ENCODE measurements at places on chromosomes 4 and X.

- no peak for DNase-seq
Observed at GRCh38 chr4:74669702-74670101, 124.6 kb downstream of the BTC start.

DNA sequence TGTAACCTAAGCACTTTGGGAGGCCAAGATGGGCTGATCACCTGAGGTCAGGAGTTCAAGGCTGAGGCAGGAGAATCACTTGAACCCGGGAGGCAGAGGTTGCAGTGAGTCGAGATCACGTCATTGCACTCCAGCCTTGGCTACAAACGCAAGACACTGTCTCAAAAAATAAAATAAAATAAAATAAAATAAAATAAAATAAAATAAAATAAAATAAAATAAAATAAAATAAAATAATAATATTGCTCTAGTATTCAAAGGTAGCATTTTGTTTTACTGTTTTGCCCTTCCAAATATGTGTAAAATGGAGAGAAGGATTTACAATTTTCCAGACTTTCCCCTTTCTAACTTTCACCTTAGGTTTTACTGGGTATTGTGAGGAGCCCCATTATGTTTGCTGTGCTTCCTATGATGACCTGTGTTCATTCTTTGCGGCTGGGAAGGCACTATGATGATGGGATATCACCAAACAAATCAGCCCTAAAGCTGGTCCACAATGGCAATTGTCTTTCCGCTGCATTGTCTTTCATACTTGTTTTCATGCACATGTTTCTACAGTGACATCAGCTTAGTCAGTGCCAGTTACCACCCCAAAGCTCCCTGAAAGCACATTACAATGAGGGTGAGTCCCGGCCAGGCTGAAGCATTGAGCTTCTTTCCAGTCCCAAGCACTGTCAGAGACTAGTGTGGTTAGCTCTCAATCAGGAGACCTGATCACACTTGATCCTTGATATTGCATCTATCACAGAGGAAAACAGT lies 50.8 kb downstream of the DTHD1 start:
- DNase-seq = no peak

GRCh38 chrX:16930392-16930791 lies 16.1 kb upstream of the REPS2 start:
- no peak for DNase-seq

GRCh38 chr4:52876069-52876468 lies 14.0 kb downstream of the RASL11B start:
- no peak for DNase-seq

DNA sequence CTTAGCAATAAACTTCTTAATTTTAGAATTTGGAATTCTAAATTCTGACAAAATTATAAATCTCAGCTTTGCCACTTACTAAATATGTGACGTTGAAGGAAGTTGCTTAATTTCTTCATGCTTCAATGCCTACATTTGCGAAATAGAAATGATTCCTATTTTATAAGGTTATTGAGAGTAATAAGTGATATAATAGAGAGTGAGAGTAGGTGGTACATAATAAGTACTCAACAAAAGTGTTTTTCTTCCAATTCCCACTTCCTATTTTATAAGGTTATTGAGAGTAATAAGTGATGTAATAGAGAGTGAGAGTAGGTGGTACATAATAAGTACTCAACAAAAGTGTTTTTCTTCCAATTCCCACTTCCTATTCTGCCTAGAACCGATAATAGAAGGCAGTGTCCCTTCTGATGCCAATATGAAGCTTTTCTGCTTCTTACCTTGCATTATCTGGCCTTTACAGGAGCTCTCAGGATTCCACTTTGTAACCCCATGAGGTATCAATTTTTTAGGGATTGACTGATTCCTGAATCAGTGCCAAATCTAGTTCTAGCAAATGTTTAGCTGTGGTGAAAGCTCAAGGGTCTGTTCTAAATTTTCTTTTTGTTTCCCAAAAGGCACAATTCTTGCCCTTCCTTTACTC lies 31.4 kb downstream of the VSIG4 start:
- no peak for DNase-seq

GRCh38 chrX:108165383-108166111 lies 74.0 kb downstream of the ATG4A start:
- no peak for DNase-seq

GRCh38 chr4:110064934-110065333 lies 133.5 kb downstream of the ELOVL6 start:
- DNase-seq = no peak

- DNase-seq = no peak
Observed at GRCh38 chr4:82230306-82230705, 143.5 kb downstream of the HNRNPD start.

- DNase-seq = no peak
Observed at GRCh38 chr4:10438924-10439323, 18.3 kb downstream of the ZNF518B start.

GRCh38 chrX:152451731-152451980 lies 541 bp upstream of the GABRA3 start:
- DNase-seq = no peak

DNA sequence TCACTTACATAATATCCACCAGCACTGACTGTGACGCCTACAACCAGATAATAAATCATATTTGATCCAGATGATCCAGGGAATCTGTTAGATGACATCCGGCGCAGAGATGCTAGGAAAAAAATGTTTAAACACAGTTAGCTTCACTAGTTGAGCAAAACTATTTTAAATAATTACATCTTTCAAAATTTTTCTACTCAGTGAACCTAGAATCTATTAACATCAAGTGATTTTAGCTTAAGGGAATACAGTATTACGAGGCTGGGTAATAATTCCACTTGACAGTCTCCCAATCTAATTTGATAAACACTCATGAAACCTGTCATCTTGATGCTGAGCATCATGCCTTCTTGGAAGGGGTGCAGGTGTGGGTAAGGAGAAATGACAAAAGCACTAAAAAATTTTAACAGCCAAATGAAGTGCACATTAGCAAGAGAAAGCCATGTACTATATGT lies 4.7 kb downstream of the MGARP start:
- no peak for DNase-seq

DNA sequence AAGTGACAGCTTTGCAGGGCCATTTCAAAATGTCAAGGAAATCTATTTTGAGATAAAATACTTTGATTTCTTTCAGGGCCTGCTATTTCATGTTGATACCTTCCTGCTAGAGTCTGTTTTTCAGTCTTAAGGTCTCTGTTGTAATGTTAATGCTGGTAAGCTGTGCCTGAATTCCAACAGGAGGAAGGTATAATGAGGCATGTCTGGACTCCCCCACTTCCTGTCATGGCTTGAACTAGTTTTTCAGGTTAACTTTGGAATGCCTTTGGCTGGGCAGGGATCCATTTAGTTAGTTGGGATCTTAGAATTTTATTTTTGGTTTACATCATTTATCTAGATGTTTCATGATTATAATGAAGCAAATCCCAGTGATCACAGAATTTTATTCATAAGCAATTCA lies 279.0 kb downstream of the CFAP47 start:
- no peak for DNase-seq

DNA sequence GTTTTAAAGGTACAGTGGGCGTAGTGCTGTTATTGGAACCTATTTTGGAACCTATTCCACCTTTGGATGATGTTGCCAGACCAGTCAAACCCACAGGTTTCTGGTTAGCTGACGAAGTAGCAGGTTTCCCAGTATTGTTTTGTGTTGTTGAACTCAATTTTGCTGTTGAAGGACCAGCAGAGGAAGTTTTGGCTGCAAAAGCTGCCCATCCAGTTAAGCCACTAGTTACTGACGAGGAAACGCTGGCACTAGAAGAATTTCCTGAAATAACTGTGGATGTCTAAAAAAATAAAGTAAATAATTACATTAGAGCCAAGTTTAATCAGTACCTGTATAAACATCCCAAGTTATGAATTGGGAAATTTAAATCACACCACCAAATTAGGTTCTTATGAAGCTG lies 25.5 kb downstream of the INTS12 start:
- no peak for DNase-seq

DNA sequence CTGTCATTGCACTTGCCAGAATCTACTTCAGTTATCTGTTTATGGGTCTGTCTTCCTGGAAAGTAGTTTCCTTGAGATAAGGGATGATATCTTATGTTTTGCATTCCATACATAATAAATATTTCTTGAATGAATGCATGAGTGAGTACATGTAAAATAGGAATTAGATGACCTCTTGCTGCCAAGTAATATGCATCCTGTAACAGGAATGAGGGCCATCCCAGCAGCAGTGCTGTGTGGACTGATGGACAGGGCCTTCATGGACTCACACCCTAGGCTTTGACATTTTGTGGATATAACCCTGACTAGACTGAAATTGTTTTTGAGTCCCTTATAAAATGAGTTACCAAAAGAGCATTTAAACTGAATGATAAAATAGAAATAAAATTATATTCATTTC lies 77.2 kb upstream of the NEIL3 start:
- DNase-seq = no peak

DNA sequence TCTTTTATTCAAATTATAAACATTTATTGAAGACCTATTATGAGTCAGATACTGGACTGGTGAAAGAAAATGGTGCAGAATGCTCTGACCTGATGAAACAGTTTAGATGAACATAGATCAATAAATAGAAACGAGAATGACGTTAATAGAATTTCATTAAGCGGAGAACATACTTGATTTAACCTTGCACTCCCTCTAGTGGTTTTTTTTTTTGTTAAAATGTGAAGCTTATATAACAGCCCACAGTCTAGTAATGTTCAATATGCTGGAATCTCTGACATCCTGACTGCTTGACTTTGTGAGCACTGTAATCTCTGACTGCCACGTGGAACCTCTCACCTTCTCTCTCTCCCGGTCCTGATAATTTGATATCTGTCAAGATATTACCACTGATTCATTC lies 32.3 kb downstream of the HDAC8 start:
- DNase-seq = no peak

DNA sequence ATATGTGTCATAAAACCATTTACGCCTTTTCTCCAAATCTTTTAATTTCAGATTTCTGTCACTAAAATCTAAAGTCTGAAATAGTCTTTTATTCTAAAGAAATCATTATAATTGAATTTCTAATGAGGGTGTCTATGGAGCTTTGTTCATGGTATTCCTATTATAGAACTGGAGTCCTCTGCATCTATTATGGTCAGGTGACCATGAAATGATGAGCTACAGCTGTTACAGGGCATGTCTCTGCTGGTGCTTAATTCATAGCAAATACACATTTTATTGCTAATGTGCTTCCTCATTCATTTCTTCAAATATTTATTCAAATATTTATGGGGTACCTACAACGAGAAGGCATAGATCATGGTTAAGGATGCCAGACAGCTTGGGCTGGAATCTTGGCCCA lies 126.1 kb downstream of the NAA11 start:
- DNase-seq = no peak

DNA sequence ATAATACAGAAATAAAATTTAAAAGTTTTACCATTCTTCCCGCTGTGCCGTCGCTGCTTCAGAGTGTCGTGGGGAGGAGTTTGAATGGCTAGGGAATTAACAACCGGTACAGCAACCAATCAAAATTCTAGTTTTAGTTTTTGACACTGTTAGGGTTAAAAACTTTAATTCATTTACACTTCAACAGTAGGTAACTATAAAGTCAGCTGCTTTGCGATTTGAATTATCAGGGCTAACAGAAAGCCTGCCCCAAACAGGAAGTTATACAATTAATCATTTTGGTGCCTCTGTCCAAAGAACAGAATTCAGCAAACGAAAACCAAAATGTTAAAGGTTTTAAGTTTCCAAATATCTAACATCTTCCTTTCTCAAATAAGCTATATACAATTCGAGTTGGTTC lies 2.3 kb downstream of the HNRNPD start:
- DNase-seq = no peak

GRCh38 chrX:119758731-119759247 lies 401 bp downstream of the SOWAHD start:
- DNase-seq = peak; percentile 54

GRCh38 chr4:116953947-116954346 lies 131.4 kb downstream of the TRAM1L1 start:
- no peak for DNase-seq

- no peak for DNase-seq
Observed at GRCh38 chr4:1030031-1030430, 18.6 kb downstream of the FGFRL1 start.

DNA sequence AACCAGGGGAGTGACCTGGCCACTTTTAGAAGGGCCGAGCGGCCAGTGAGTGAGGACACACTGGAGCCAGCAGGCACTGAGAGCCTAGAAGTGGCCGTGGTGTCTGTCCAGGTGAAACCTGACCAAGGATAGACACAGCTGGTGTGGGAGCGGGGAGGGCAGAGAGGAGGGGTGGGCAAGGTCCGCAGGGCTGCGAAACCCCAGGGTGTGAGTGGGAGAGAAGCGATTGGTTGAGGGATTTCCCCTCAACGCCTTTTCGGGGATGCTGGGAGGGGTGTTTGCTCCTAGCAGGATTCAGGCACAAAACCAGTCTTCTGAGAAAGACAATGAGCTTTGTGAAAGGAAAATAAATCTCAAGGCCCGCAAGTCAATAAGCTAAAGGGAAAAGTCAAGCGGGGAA lies 33.2 kb upstream of the ARSD start:
- no peak for DNase-seq

GRCh38 chrX:149711545-149712236 lies at the start of gene MAGEA11:
TSS of gene MAGEA11 (plus strand) at chrX:149712060. CDS start at chrX:149713160, 1,100 bp downstream.
- no peak for DNase-seq

DNA sequence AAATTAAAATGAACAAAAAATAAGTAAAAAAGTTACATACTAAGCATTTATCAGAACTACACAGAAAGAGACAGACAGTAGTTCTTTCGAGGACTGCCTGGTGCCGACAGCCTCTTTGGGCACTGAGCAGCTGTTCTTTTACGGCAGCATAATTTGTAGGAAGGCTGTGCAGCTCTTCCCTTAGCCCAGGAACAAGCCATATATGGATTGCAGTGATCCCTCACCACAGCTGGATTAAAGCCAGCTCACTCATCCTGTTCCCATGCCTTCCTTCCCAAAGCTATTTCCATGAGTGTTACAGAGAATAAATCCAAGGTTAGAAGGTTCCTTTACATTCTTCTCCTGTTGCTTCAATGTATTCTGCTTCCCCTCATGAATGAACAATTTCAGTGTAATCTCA lies 71.7 kb downstream of the DDX60L start:
- DNase-seq = no peak

- DNase-seq = peak; percentile 79
Observed at GRCh38 chr4:242121-242848, 63.0 kb downstream of the ZNF732 start.

DNA sequence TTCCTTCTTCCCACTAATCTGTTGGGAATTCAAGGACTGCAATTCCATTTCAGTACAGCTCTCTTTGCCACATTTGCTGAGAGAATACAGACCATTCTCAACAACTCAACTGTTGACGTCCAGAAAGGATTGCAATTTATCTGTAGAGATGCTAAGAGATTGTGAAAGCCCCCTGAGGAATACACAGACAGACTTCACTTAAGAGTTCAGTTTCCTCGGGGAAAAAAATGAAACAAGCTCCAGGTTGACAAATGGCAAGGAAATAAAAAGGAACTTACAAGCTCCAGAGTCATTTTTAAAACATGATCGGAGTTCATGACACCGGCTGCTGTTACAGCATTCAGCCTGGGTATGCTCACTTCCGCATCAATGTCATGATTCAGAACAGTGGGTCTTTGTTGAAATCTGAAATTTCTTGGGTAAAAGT lies 13.8 kb downstream of the TLR10 start:
- no peak for DNase-seq
